ENCODE measurements at places on chromosomes 7 and 10.

DNA sequence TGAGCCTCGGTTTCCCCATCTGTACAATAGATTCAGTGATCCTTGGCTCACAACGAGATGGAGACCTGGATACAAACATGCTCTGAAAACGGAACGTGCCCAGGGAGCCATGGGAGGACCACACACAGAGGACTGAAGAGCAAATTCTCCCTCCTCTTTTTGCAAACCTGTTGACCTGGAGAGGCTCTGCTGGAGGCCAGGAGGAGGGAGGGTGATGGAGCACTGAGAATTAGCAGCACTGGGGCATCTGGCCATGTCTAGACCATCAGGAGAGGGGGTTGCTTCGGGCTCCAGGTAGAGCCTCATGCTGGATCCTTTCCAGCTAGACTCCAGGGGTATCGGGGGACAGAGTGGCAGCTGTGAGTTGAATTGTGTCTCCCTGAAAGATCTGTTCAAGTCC lies 97.4 kb upstream of the GPR26 start:
- DNase-seq: no peak

DNA sequence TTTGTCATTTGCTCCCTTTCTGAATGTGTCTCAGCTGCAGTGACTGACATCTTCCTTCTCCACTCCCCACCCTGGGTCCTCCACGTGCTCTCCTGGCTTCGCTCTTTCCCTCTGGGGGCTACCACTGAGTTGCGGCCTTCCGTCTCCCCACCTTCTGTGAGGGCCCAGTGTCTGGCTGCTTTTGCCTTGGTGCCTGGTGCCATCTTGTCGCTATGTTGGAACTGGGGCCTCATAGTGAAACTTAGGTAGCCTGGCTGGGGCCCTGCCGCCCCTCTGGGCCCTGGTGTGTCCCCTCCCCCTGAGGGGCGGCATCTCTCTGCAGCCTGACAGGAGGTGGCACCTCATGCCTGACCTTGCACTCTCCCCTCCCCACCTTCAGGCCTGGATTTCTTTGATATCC lies 144.1 kb downstream of the ANLN start:
- no peak for DNase-seq

DNA sequence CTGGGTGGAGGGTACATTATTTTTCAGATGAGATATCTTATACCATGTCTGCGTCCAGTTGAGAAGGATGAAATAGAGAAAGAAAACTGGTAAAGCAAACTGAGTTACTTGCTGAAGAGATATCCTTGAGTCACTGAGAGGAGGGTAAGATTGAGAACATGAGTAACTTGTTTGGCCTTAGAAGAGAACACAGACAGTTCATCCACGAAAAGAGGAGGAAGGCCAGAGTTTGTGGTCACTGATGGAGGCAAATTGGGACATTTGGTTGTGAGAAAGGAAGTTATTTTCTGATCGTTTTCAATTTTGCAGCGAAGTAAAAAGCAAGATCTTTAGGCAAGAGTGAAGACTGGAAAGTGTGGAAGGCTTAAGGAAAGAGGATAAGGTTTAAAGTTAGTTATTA lies 15.6 kb downstream of the MBL2 start:
- DNase-seq: no peak

GRCh38 chr7:147013825-147014224 lies 897.2 kb downstream of the CNTNAP2 start:
- DNase-seq: no peak

DNA sequence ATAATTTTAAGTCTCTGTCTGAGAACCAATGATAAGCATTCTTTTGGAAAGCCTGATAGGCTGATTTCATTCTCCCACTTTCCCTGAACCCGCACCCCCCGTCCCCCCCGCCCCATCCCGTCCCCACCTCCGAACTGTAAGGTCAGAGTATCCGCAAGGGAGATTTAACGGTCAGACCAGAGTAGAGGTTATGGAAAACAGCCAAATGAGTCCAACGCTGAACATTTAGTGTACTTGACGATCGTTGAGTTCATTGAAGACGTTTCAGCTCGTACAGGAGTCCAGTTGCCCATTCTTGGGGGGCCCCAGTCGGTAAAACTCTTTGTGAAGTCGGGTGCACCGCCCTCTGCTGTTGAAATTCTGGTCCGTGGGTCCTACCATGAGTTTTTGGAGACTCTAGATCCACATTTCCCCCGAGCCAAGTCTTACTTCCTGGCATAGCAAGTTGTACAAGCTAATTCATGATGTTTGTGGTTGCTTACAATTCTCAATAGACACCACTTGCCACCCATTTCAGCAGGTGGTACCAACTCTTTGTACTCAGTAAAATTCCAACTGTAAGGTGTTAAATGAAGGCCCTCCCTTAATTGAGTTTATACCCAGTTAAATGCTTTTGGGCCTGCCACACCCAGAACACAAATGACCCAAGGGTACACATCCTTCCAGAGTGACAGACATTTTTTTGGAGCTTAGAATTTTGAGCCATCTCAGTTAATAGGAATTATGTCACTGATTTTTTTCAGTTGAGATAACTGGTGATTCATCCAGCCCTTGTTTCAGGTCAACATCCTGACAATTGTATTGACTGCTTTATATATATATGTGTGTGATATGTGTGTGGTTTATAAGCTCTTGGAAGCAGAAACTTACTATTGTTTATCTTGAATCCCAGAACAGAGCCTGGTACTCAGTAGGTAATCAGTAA lies 1.2 kb downstream of the MARCHF5 start:
- DNase-seq: peak; percentile 21

GRCh38 chr7:27689591-27690164 lies 27.0 kb upstream of the HIBADH start:
- no peak for DNase-seq

DNA sequence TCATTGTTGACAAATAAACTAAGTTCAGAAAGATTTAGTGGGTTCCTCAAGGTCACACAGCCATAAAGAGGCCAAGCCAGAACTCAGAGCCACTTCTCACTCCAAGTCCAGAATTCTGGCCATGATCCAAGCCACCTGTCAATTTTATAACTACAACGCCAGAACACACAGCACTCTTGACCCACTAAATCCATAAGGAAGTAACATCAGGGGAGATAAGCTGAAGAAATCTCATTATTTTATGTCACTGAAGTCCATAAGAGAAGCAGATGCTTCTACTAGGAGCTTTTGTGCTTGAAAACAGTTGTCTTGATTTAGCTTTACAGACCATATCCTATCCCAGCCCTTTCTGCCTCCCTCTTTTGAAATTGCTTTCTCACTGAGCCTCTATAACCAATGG lies 15.9 kb downstream of the ADAM12 start:
- no peak for DNase-seq
